ENCODE measurements at places on chromosomes 5 and 9.

- no peak for DNase-seq
Measured at GRCh38 chr5:139562847-139563246, 1.7 kb downstream of the UBE2D2 start.

GRCh38 chr5:73415617-73416016 lies 33.0 kb downstream of the FOXD1 start:
- DNase-seq, result no peak

GRCh38 chr9:127426756-127427155 lies 2.6 kb downstream of the ZNF79 start:
- DNase-seq, result no peak

DNA sequence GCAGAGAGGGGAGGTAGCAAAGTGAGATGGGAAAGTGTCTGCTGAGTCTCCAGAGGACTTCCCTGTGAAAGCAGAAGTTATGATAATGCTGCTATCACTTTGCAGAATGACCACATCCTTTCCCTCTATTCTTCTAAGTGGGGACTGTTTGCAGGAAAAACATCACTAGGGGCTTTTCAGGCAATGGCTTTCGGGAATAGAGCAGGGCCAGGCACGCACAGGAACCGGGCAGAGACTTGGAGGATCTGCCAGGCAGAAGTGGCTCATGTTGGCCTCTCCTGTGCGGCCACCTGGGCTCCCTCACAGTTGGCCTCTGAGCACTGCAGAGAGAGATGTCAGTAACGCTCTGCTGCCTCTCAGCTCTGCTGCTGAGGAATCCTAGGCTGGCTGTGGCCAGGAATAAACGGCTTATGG lies 214.7 kb downstream of the MAST4 start:
- no peak for DNase-seq

- no peak for DNase-seq
Measured at GRCh38 chr9:116643691-116644090, 43.4 kb upstream of the TRIM32 start.

Data from T-helper 1 cell (primary cell).